ENCODE measurements at places on chromosomes 4 and X.

- no peak for DNase-seq
Measured at GRCh38 chrX:40040686-40041461, 56.9 kb downstream of the BCOR start.

DNA sequence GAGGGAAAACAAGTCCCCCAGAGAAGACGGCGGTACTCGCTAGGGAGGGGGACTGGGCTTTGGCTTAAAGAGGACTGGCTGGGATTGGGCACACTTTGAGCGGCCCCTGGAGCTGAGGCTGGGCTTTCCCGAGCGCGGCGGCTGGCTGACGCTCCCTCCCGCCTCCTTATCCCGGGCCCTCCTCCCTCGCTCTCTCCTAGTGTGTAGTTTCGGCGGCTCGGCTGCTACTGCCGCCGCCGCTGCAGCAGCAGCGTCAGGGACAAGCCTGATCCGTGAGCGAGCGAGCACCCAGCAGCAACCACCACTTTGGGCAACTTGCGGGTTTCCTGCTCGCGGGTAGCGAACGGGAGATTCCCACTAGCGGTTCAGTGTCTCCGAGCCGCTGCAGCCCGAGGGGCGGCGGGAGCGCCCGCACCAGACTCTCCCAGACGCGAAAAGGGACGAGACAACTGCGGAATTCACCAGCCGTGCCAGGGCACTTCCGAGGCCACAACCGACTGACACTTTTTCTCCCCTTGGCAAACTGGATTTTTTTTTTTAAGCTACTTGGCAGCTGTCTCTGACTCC, 632 bp upstream of the PCDH7 start:
- DNase-seq: no peak

DNA sequence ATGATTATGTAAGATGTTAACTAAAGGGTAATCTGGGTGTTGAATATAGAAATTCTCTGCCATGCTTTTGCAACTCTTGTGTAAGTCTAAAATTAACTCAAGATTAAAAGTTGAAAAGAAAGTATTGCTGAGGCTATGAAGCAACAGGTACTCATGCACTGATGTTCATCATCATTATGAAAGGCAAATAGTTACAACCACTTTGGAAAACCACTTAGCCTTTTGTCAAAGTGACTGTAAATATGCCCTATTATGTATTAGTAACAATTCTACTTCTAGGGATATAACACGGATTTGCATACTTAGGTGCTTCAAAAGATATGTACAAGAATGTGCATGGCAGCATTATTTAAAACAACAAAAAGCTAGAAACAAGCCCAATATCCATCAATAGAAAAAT, 227.8 kb upstream of the CXXC4 start:
- DNase-seq: no peak

GRCh38 chr4:110639207-110640090, 16.6 kb upstream of the PITX2 start:
- DNase-seq: no peak

- DNase-seq: no peak
Measured at GRCh38 chr4:74656596-74656995, 137.7 kb downstream of the BTC start.

DNA sequence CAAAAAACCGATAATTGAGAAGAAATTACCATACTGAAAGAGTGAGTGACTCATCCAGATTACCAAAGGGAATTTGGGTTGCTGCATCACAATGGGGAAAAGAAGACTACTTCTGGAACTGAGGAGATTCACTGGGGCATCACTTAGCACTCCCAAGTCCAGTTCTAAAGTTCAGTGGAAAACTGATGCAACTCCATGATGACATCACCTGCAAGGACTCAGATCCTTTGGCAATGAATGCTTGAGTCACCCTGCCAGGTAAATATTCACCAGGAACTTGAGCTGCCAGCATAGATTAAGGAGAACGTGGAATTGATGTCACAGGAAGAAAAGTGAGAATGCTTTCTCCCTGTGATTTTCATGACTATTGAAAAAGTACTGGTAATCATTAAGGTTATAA, 32.0 kb upstream of the SMIM10L2A start:
- no peak for DNase-seq

DNA sequence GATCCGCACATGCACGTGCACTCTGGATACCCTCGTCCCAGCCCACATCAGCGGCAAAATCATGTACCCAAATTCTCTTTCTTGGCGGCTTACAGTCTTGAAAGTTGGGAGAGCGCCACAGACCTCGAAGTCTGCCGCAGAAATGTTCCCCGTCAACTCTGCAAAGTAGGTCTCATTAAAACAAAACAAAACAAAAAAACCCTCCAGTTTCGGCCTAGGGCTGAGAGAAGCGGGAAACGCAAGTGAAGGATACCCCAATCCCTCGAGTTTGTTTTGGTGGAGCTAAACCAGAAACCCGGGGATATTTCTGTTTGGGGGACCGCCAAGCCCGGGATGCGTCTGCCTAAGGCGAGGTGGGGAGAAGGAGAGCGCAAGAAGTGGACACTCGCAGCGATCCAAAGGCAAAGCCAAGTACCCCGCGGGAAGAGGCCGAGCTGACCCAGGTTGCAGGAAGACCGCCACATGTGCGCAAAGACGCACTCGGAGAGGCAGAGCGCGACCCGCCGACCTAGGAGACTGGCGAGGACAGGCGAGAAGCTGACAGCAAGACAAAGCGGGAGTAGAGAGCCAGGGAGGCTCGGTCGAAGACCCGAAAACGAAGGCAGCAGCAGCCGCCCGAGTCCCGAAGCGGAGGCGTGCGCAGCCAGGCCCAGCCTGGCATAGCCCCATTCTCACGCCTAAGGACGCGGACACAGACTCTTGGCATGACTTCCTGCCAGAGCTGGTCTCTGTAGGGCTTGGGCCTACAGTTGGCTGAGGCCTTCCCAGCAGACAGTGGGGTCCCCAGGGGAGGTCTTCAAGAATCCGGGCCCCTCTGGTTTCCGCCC, 49.6 kb upstream of the BCOR start:
- DNase-seq: no peak

DNA sequence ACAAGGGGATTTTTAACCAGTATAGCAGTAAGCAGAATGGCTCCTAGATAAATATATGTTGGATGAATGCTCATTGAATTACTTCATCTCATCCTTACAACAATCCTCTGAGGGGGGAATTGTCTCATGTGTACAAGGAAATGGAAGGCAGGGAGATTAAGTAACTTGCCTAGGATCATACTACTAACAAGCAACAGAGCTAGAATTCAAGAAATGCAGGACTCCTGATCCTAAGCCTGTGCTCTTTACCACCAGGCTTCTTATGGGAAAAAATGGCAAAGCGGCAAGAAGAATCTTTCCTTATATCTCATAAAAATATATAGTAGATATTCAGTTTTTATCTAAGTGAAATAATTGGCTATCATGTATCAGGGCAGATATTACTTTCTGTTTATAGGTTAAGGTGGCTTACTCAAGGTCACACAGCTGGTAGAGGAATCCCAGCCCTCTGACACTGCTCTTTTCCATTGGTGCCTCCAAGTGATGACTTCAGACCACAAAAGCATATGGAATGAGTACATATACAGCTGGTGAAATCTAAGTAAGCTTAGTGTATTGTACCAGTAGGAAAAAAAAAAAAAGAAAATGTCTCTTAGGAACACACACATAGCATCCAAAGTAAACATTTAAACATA, 2.1 kb downstream of the ABHD18 start:
- no peak for DNase-seq

GRCh38 chr4:172599554-172599953, 569.1 kb upstream of the GALNT7 start:
- DNase-seq: no peak

GRCh38 chr4:27592738-27593137, 732.1 kb downstream of the STIM2 start:
- no peak for DNase-seq

- DNase-seq: no peak
Measured at GRCh38 chrX:136166221-136166855, 19.0 kb downstream of the FHL1 start.

- no peak for DNase-seq
Measured at GRCh38 chrX:69216911-69217310, 51.7 kb upstream of the PJA1 start.

DNA sequence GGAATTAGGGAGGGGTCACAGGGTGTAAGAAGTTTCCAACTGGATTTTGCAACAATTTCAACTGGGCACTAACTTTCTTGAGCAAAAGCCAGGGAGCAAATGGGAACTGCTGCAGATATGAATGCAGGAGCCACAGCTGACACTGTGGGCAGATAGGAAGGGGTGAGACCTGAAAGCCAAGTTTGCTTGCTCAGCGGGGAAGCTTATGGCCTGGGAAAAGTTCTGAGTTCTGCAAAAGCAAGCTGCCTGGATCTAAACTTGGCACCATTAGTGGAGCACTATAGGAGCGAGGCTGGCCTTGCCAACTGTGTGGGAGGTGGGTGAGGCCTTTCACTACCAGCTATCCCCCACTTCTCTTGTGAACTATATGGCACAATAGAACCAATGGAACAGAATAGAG, 11.1 kb downstream of the CYSLTR1 start:
- no peak for DNase-seq

DNA sequence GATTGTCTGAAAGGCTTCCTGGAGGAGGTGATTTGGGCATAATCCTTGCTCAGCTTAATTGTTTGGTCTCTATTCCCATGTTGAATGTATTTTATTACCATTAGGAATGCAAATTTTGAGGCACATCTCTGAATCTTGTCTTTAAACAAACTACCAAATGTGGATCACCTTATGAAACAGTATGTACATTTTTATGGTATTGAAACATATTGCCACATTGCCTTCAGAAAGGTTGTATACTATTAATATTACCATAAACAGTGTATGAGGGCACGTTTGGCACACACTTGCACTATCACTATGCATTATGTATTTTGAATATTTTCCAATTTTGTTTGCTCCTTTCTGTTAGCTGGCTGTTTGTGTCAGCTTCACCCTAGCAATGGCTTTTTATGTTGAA, 60.0 kb upstream of the ALB start:
- DNase-seq: no peak

- no peak for DNase-seq
Measured at GRCh38 chr4:108035691-108036090, 46.0 kb downstream of the HADH start.

- no peak for DNase-seq
Measured at GRCh38 chr4:152132776-152133175, 372.0 kb upstream of the GATB start.

DNA sequence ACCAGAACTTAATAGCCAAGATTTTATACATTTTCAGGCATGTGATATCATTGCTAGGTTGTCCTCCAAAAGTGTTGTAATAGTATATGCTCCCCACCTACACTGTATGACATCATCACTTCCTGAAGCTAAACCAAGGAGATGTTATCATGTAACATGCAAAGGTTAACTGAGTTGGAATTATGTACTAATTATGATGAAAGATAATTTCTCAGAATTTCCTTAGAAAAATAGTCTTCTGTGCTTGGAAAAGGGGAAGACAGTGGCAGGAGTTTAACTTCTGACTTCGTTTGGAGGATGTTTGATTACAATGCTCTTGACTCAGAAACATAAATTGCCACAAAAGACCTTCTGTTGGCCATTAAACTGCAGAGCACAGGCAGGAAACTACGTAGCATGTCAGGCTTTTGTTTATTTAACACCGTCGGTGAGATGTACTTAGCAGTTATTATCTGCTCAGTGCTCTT, 83.6 kb upstream of the GUCY1A1 start:
- no peak for DNase-seq

- DNase-seq: no peak
Measured at GRCh38 chrX:38206036-38206435, 14.6 kb downstream of the SRPX start.

DNA sequence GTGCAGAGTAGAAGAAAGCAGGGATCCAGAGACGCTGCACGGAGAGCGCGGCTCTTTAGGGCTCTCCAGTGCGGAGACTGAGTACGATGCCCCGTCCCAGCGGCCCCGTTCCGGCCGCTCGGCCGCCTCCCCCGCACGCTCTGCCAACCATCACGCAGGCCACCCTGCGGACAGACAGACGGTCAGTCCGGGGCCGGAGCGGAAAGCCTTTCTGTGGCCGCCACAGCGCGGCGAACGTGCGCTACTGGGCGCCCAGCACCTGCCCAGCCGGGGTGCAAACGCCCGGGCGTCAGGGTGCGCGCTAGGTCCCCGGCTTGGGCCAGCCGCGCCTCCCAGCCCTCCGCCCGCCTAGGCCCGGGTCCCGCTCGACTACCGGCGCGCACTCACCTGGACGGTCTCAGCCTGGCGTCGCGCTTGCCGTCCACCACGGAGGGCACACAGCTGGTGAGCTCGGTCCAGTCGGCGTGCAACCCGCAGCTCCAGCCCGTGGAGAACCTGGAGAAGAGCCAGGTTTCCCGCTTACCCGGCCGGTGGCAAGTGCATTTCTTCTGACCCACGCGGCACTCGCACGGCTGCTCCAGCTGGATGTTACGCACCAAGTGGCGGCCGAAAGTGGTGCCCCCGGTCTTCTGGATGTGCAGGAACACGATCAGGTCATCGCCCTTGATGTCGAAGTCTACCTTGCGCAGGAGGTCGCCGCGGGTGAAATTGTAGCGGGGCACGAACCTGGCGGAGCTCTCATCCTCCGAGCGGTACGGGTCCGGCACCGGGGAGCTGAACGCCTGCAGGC, 1.8 kb downstream of the HS6ST2 start:
- DNase-seq: no peak

DNA sequence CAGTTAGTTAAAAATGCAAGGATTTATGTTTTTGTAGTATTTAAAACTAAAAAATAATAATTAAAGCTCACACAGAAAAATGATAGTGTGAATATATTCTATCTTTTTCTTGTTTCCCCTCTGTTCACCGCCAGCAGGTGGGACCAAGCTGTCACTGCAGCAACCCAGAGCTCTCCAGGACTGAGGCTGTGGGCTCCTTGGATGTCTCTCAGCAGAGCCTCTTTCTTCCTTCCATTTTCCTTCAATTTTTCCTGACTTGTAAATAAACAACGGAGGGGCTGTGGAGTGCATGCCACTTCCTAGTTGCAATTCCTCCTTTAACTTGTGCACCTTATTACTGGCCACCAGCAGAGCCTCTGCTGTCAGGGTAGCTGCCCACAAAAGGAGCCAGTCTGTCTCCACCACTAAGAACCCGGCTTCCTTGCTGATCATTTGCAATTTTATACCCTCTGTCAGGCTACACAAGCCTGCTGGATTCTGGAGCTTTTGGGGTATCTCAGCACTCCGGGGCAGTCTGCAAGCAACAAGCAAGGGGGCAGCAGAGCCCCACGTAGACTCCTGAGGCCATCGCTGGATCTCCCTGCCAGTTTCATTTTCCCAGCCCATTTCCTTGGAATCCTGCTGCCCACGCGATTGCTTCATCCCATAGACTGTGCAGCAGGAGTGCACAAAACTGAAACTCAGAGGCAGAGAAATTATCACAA, 1467.4 kb downstream of the C4orf33 start:
- no peak for DNase-seq

Data from cortex of kidney (tissue), 1 donor.